HepG2 (cell line): ENCODE measurements at places on chromosomes 3 and 15. TPM values are rescaled to one million over a fixed set of nuclear protein-coding genes. Genes with fewer than 3 reads are reported as not detected.

GRCh38 chr15:73784291-73784690 lies 31.1 kb upstream of the INSYN1 start:
- DNase-seq = no peak

- no peak for DNase-seq
These were observed 10.0 kb upstream of the VGLL3 start for GRCh38 chr3:87000940-87001339.

- no peak for DNase-seq
These were observed 231.1 kb upstream of the COL8A1 start for GRCh38 chr3:99407257-99407656.

DNA sequence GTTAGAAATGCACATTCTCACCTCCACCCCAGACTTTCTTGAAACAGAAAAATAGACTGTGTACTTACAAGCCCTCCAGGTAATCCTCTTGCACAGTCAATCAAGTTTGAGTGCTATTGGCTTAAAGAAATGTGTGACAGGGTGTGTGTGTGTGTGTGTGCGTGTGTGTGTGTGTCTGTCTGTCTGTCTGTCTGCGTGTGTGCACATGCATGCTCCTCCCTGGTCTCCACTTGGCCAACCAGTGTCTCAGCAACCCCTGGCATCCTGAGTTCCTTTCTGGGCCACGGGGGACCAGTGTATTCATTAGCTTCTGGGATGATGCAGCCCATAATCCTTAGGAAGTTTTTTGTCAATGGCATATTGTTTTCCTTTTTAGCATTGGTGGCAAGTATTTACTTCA lies 128.8 kb upstream of the IL12A start:
- DNase-seq = no peak

DNA sequence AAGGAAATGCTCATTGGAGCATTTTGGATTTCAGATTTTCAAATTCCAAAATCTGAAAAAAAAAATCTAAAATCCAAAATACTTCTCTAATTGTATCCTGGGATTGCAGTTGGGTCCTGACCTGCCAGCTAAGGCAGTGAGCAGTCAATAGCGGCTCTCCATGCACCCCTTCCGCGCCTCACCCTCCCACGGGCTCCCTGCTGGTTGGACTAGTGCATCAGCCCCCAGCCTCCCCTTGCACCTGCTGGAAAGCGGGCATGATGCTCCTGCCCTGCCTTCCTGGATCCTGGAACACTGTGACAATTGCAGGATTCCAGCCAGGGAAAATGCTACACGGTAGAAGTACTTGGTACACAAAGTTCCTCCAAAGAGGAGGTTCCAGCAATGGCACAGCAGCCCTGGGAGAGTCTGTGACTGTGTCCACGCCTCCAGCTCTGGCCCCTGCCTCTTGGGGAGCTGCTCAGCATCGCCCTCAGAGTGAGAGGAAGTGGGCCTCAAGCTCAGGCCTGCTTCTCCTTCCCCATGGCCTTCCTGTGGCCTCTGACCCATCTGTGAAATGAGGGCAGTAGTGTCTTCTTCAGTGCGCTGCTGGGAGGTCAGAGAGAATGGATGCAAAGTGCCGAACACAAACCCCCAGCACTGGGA lies 39.5 kb upstream of the CHRNB4 start:
- DNase-seq = no peak

Gene CYP11A1
- 0.66 and 0.86 TPM in 2 replicates for total RNA-seq

DNA sequence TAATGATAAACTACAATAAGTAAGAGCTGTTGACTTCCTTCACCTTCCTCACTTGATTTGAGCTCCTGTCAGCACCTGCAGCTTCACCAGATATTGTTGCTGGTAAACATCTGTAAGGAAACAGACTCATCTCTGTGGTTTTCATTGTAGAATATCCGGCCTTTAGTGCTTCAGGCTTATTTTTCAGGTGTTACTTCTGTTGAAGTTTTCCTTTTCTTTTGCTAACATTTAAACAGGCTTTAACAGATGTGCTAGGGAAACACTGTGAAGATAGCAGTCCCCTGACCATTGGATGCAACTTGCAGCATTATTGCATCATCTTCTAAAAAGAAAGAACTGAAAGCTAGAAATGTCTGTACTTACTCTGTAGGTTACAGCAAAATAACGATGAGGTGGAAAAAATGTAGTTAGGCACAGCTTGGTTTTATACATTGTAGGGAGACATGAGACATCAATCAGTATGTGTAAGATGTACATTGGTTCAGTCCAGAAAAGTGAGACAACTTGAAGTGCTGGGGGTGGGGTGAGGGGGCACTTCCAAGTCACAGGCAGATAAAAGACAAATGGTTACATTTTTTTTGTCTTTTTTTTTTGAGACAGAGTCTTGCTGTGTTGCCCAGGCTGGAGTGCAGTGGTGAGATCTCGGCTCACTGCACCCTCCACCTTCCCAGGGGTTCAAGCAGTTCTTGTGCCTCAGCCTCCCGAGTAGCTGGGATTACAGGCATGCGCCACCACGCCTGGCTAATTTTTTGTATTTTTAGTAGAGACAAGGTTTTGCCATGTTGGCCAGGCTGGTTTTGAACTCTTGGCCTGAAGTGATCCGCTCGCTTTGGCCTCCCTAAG lies 10.2 kb downstream of the EDEM1 start:
- DNase-seq = no peak

DNA sequence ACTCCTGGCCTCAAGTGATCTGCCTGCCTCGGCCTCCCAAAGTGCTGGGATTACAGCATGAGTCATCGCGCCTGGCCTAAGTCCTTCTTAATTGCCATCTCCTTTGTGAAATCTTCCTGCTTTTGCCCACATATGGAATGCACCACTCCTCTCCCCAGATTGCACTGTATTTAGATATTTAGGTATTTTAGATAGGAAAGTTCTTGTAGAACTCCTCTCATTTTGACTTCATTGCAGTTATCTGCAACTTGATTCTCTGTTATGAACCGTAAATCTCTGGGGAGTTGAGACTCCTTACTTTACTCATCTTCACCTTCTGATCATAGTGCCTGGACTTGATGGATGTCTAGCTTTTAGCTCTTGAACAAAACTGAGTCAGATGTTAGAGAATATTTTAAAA lies 150.7 kb downstream of the AKAP13 start:
- no peak for DNase-seq
